NCI-H1105 treated with DMSO at 0.1 percent for 48 hours (cell line): ENCODE measurements at places on chromosomes 2 and 18.

GRCh38 chr2:879540-879939 is 71.1 kb upstream of the SNTG2 start:
- DNase-seq, result no peak

- no peak for DNase-seq
Observed at GRCh38 chr2:197838036-197838435, 33.6 kb downstream of the PLCL1 start.

DNA sequence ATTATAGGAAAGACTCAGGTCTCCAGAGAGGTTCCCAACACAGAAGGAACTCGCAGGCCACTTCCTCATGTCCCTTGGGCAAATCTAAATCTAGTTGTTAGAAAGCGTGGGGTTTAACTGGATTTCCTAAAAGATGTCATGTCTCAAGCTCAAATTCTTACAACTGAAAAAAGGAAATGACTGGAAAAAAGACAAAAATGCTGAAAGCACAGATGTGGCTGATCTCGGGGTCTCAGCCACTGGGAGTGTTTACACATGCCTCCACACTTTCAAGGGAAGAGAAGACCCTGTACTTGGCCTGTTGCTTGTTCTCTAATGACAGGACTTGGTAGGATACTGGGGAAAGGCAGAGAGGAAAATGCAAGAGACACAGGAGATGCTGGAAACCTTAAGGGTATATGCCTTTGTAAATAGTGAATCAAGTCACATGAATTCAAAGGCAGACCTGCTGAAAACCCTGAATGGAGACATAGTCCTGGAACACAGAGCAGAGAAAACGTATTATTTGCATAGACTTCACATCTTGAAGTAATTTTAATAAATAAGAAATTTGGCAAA is 160.9 kb upstream of the MEIS1 start:
- no peak for DNase-seq

DNA sequence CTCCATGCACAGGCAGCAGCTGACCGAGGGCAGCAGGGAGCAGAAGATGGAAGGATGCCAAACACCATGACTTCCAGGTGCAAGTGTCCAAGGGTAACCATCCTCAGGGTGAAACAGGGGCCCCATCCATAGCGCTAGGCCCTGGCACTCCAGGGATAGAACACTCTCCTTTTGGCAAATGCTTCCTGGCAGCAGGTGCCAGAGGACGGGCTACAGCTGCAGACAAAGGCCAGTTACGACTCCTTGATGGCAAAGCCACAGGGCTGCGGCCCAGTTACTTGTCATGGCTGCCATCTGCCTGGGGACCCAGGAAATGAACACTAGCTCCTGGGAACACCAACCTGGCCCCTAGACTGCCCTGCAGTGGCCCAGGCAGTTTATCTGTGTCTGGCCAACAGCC is 178.8 kb downstream of the TMEM163 start:
- peak; percentile 74 for DNase-seq
